ENCODE measurements at places on chromosomes 7 and 10. TPM values are rescaled to one million over a fixed set of nuclear protein-coding genes. Genes with fewer than 3 reads are reported as not detected.

GRCh38 chr10:102801496-102801895 lies 35.7 kb downstream of the CYP17A1 start:
- DNase-seq: no peak

Gene HEPACAM2
- not detected for total RNA-seq

- DNase-seq: no peak
Measured at GRCh38 chr10:23525406-23525805, 86.5 kb downstream of the OTUD1 start.

GRCh38 chr10:127971963-127972615 lies 65.2 kb downstream of the PTPRE start:
- DNase-seq: no peak

DNA sequence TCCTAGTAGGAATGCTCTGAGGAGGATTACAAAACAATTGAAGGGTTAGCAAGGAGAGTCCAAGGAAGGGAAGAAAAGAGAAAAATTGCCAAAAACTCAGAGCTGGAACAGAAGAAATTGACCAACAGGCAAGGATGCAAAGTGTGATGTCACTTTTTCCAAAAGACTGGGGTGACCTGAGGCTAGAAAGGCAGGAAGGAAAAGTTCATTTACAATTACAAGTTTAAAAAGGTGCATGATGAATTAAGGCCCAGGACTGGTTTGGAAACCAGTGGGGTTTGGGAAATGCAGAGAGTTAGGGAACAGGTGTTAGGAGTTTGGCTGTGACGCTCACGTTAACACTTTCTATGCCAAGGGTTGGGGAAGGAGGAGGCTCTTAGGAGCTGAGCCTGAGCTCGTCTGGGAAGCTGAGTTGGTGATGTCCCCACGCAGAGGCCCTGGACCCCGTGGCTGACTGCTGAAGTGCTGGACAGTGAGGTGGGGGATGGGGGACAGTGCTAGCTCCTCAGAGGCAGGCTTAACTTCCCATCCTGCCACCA lies 92.6 kb upstream of the PODXL start:
- DNase-seq: no peak

Gene HMX3
- total RNA-seq: not detected

- DNase-seq: peak; percentile 71
Measured at GRCh38 chr7:26078437-26079336, 73.3 kb upstream of the NFE2L3 start.

- no peak for DNase-seq
Measured at GRCh38 chr7:41796331-41796730, 93.4 kb upstream of the INHBA start.

All from breast epithelium (tissue), 4 donors.